Activated naive CD4-positive, alpha-beta T cell treated with anti-CD3 and anti-CD28 coated beads, Interleukin-2, amount 50 U/mL, for 16 hours (primary cell): ENCODE measurements at places on chromosomes 12 and 14.

GRCh38 chr14:101174522-101174838 lies 271.0 kb upstream of the RTL1 start:
- DNase-seq, result no peak

GRCh38 chr14:39315859-39316444 lies 82.2 kb downstream of the MIA2 start:
- DNase-seq, result no peak

DNA sequence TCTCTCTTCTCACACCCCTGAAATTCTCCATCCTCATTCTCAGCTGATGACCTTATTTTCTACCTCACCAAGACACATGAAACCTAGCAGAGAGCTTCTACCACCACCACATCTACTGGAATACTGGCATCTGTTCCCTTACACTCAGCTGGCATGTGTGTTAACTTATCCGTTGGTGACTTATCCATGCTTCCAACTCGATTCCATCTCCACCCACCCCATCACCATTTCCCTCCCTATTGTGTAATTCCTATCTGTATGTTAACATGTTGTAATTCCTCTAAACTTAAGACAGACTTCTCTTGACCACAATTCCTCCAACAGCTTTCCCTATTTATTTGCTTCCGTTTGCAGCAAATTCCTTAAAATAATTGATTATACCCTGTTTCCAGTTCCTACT lies 15.4 kb downstream of the C1S start:
- no peak for DNase-seq

DNA sequence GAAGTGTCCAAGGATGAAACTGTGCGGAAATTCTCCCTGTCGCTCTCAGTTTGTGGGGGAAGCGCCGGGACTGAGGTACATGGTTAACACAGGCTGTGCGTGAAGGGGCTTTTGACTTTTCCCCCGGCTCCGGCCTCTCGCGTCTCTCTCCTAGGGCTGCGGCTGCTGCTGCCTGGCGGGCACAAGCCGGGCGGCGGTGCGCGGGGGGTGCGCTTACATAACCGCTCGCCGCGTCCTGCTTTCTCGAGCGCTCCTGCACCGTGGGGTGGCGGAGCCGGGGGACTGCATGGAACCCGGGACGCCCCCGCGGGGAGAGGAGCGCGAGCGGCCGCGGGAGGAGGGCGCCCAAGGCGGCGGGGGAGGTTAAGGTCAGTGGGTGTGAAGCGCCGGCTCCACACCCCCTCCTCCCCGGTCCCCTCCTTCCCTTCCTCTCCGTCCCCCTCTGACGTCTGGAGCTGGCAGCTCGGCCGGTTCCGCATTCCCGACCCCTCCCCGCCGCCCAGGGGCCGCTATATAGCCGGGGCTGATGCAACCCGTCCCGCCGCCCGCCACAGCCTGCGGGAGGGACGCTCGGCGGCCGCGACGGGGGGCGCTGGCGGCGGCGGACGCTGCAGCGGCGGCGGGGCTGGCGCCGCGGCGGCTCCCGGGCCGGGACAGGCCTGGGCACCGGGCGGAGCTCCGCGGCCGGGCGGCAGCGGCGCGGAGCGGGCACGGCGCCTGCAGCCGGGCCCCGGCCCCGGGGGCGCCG lies at the start of gene JDP2:
TSS of gene JDP2 (plus strand) at position 541 of the 748 bp plus-strand sequence. CDS start 9,899 bp downstream, outside the sequence.
- peak; percentile 53 for DNase-seq

GRCh38 chr12:6765634-6766581 lies at the start of gene PTMS:
PTMS (plus strand) TSS chr12:6766363; CDS start chr12:6766706, 343 bp downstream.
- no peak for DNase-seq

DNA sequence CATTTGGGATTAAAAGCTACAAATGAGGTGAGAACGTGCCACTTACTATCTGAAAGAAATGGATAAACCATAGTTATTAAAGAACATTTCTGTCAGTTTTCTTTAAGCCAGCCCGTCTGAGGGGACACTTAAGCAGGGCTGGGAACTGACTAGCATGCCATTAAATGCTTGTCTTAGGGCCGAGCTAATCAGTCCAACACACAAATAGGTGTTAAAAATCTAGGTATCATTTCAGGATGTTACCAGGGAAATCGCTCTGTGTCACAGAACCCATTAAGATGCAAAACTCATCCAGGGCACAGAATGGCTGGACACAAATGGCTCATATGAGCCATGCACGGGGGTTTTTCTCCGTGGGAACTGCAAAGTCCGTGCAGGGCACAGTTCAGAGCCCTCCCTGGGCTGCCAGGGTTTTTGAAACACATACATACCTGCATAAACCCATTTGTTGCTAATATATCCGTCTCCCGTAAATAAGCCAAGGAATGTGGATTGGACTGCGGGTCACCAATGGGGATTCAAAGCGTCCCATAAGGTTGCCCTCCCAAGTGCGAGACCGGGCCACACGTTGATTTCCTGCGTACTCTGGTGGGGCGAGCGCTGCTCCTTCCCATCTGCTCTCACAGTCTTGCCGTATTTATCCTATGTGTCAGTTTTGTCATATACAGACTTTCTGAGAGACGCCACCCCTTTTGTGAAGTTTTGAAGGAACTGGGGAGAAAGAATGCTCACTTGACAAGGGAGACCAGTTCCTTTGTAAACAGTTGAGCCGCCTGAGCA lies 5.4 kb upstream of the GSC start:
- no peak for DNase-seq

DNA sequence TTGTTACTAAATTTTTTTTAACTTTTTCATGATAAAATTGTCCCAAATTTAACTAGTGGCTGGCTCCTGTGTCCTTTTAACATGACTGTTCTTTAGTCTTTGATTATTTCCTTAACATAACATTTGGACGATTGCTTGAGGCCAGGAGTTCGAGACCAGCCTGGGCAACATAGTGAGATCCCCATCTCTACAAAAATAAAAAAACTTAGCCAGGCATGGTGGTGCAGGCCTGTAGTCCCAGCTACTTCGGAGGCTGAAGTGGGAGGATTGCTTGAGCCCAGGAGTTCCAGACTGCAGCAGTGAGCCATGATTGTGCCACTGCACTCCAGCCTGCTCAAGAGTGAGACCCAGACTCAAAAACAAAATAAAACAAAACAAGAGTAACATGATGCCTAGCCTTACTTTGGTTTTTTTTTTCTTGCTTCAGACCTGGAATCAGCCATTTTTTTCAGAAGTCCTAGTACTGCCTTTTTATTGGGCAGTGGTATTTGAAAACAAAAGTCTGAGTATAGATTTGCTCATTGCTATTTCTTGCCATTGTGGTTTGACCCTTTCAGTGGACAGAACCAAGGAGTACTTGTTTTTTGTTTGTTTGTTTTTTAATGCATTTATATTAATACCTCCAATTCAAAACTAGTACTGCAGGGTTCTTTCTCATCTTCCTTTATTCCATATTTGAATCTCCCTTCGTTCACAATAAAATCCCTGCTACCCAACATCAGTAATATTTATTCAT lies 4.8 kb downstream of the TOGARAM1 start:
- DNase-seq, result no peak

- DNase-seq, result no peak
Observed at GRCh38 chr14:81125536-81125935, 95.2 kb downstream of the GTF2A1 start.

GRCh38 chr12:102702447-102703114 lies 214.5 kb downstream of the PAH start:
- peak; percentile 15 for DNase-seq

DNA sequence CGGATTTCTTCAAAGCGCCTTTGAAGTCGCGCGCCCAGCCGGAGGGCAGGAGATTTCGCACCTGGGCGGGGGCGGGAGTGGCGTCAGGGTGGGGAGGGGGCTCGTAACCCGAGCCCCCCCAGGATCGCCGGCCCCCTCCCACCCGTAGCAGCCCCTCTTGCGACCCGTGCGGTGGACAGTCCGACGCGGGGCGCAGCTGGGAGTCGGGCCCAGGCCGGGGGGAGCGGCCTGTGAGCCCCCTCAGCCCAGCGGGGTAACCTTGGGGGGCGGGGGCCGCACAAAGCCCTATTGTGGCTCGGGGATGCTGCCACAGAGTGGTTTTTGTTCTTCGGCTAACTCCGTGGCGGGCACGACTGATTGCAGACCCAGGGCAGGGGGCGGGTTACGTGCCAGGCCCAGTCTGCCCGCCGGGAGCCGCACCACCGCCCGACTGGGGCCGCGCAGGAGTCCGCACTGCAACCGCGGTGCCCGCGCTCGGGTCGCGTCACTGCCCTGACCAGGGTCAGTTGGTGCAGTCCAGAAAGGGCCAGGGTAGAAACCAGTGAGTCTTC lies 4.2 kb upstream of the AAAS start:
- DNase-seq, result peak; percentile 34

GRCh38 chr14:55327179-55327578 lies 56.0 kb downstream of the FBXO34 start:
- no peak for DNase-seq

GRCh38 chr14:88547386-88547780 lies 7.4 kb downstream of the PTPN21 start:
- no peak for DNase-seq

DNA sequence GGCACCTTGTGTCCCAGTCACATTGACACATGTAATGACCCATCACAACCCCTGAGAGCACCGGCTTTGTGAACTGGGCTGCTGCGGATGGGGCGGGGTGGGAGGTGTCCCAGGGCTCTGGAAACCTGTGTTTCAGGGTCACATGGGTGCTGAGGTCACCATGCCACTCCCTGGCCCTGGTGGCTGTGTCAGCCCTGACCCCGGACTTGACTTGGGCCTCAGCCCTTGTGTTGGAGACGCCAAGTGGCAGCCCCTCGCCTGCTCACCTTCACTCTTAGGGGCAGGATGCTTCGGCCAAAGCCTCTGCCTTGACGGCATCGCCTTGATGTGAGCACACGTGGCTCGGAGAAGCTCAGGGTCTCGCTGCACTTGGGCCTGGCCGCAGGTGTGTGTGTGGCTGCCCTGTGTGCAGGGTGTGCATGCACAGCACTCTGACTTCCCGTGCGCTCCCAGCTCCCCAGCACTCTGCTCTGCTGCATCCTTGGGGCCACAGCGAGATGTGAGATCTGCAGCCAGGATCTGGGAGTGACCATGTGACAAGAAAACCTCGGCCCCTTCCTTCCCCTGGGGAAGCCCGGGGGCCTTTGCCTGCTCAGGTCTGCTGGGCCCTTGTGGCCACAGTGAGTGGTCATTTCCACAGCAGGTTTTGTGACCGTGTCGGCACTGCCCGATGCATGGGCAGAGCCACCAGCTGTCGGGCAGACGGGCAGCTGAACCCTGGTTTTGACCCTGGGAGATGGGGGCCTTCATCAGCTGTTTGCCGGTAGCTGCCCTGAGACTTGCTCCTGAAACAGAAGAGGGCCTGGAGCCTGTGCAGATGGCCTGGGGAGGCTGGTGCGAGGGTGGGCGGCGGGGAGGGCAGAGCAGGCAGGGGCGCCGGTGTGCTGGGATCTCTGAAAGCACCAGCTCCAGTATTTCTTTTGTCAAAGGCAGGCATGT lies 167.4 kb downstream of the KIF26A start:
- peak; percentile 2 for DNase-seq

GRCh38 chr12:9795945-9796344 lies 31.3 kb upstream of the KLRF1 start:
- DNase-seq, result no peak

DNA sequence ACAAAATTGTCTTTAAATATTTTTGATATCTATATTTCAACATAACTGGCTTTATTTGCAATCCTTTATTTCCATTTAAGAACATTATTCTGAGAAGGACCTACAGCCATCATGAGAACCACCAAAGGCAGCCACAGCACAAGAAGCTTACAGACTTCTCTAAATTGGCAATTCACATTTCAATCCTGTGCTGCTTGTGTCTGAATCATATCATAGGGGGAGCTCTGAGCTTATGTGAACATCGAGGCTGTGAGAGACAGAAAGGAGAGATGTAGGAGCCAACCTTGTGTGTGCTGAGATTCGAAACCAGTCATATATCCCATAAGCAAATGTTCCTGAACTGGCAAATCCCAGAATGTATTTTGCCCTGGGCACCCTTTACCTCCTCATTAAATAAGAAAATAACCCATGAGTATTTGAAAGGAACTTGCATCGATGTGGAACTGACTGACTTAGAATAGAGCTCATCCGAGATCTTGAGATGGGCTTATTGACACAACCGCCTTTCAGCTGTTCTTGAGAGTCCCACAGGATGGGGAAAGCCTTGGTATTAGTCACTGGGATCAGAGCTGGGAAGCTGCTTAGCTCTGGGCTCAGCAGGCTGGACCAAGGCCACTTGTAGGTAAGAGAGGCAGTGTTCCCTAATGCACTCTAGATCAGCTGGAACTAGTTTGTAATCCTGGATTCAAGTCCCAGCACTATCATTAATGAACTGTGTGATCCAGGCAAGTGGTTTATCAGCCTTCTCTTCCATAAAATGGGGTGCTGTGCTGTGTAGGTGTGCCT lies 329.8 kb downstream of the CACNA1C start:
- no peak for DNase-seq

- peak; percentile 64 for DNase-seq
Observed at GRCh38 chr12:7806863-7807487, 17.8 kb downstream of the NANOG start.

GRCh38 chr12:44118946-44119345 lies 283.1 kb downstream of the TMEM117 start:
- no peak for DNase-seq

- DNase-seq, result no peak
Observed at GRCh38 chr12:70271025-70271424, 27.8 kb downstream of the CNOT2 start.

GRCh38 chr14:65501328-65501727 lies 88.8 kb downstream of the FUT8 start:
- no peak for DNase-seq

DNA sequence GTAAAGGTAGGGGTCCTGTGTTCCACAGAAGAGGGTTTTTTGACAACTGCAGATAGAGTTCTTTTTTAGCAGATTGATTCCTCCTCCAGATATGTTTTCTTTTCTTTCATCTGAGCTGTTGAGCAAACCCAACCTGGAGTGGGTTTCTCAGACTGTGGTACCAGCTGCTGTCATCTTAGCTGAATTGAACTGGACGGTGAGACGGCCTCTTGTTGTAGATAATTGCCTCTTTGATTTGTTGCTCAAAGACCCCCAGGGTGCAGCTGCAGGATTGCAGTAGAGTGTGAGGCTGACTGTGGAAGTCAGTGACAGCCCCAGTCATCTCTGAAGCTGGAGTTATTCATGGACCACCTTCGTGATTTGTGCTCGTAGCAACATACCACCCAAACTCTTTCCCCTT lies 317.7 kb downstream of the AACS start:
- DNase-seq, result no peak

DNA sequence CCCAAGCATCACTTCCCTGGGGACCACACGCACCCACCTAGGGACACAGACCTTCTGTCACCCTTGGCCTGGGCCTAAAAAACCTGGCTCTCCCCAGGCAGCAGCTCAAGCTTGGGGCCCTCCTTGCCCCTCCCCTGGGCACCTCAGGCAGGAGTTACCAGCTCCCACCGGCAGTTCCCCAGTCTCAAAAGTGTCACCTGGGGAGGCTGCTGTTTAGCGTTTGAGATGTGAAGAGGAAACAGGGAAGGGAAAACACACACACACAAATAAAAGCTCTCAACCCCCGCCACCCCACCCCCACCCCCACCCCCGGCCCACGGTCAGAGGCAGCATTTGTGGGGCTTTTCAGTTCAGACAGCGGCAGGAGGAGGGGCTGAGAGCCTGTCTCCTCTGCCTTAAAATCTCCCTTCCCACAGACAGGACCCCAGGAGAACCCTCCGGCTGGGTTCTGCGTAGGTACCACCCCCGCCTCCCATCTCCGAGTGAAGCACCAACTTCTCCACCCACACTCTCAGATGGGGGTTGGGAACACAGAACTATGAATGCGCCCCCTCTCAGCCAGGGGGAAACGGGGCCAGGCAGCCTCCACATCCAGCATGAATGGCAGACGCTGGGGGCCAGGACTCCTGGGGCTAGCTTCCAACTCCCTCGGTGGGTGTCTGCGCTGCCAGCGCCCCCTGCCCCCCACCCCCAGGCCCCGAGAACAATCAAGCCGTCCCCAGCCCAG lies 3.0 kb downstream of the NCOR2 start:
- DNase-seq, result no peak

GRCh38 chr12:121096199-121096798 lies 36.4 kb upstream of the P2RX7 start:
- no peak for DNase-seq

- DNase-seq, result peak; percentile 90
Observed at GRCh38 chr12:54214553-54215406, 26.0 kb upstream of the SMUG1 start.
